ENCODE measurements at places on chromosomes 11 and 22. TPM values are rescaled to one million over a fixed set of nuclear protein-coding genes. Genes with fewer than 3 reads are reported as not detected.
A peak's percentile ranks its signal among the peaks of the same experiment; 100 is the strongest.

DNA sequence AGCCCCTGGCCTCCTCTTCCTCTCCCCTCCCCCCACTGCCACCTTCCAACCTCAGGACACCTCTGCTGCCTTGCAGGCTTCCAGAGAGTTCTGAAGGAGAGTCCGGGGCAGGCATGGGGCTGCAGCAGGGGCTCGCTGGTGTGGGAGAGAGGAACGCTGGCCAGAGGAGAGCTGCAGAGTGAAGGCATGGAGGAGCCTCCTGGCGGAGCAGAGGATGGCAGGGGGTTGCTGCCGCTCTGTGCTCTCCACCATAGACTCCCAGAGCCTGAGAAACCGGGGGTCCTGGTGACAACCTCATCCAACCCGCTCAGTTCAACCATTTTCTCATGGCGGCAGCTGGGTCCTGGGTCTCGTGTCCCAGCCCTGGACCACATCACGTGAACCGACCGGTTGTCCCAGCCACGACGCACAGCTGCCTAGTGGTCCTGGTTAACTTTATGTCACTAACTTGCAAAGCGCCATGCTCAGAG lies 17.5 kb downstream of the MRGPRG start:
- no peak for DNase-seq

DNA sequence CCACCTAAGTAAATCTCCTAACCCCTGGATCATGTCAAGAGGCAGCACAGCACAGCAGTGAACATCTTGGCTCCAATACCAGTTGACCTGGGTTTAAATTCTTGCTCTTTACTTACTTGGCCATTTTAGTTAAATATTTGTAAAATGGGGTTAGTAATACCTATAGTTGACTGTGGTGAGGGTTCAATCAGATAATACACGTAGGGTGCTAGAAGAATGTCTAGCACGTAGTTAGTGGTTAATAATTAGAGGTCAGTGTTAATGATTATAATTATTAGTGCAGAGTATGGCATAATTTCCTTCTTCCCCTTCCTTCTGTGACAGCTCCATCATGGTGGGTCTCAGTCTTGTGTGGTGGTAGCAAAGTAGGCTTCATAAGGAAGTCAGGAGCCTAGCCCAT lies 520.8 kb downstream of the INSC start:
- no peak for DNase-seq

DNA sequence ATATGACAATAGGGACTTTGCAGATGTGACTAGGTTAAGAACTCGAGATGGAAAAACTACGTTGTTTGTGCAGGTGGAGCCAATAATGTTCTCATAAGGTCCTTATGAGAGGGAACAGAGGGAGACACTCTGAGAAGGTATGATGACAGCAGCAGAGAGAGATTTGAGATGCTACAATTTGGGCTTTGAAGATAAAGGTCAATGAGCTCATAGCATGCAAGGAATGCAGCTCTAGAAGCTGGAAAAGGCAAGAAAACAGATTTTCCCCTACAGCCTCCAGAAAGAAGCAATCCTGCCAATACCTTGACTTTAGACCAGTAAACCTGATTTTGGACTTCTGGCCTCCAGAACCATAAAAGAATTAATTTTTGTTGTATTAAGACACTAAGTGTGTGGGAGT lies 21.1 kb downstream of the FAM76B start:
- no peak for DNase-seq

- DNase-seq, result no peak
These were observed 1.3 kb upstream of the BARX2 start for GRCh38 chr11:129374081-129374992.

- DNase-seq, result peak; percentile 54
These were observed 46.6 kb upstream of the WNT7B start for GRCh38 chr22:46023558-46023981.

DNA sequence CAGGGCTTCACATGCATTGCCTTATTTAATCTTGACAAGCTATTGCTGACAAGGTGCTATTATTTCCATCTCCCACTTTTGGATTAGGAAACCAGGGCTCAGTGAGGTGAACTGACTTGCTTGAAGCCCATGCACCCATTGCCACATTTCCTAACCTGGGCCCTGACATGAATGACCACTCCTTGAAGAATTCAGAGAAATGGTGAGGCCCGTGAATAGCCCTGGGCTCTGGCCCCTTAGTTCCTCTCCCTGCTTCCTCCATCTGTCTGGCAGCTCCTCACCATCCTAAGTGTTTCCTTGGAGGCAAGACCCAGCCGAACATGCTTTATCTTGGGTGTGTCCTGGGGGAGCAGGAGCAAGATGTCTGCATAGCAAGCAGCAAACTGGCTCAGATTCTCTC lies 56.1 kb upstream of the NECTIN1 start:
- no peak for DNase-seq

- DNase-seq, result no peak
These were observed 8.8 kb downstream of the SCUBE1 start for GRCh38 chr22:43334378-43334777.

DNA sequence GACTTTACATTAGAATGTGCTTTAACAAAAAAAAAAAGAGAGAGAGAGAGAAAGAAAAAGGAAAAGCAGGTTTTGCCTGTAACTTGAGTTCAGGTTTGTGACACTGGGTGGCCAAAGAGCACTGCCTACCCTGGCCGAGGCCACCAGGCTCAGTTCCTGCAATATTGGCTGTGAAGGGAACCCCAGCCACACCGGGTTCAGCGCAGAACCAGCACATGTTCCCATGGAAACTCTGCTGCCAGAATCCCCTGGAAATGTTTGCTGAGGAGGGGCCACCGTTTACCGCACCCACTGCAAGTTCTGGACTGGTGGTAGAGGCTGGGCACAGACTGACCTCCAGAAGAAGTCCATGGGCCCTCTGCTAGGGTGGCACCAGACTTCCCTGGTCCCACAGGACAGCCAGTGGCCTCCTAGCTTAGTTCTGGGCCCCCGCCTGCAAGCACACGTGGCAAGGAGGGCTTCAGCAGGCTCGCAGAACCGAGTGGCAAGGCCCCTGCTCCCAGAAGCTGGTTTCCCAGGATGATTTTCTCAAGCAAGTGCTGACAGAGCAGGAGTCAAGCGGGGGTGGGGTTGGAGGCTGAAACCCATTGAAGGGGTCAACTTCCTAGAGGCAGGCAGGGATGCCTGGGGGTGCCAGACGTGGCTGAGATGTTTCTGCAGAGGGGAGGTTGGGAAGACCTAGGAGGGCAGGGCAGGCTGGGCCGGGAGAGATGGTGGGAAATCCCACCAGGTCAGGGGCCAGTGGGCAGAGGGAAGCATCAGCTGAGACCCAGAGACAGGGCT lies 51.2 kb downstream of the NFAM1 start:
- DNase-seq, result no peak

- DNase-seq, result no peak
These were observed 893.7 kb downstream of the FAM181B start for GRCh38 chr11:81839976-81840375.

GRCh38 chr22:37517826-37518450 lies 1.3 kb downstream of the CARD10 start:
- peak; percentile 71 for DNase-seq

The CRACR2B gene
- total RNA-seq, result 0.51 TPM

The AP5B1 gene
- 6.1 TPM for total RNA-seq

Data from bronchial epithelial cell (primary cell).